ENCODE measurements at places on chromosomes 7 and 10.

GRCh38 chr10:51083356-51083853 lies 9.1 kb downstream of the PRKG1 start:
- DNase-seq: no peak

DNA sequence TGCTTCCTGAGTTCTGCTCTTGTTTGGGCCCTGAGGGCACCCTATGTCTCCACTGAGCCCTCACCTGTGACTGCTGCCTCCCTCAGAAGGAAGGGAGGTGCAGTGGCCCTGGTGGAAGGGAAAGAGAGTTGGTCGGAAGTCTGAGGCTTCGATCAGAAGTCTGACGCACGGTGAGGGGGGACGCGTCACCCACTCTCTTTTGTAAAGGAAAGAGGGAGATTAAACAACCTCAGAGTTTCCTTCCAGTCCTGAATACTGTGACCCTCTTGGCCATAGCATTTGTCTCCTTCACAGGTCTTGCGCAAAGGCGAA lies 31.4 kb upstream of the TRIM8 start:
- DNase-seq: no peak

- no peak for DNase-seq
Observed at GRCh38 chr7:27955596-27955995, 215.6 kb downstream of the TAX1BP1 start.

DNA sequence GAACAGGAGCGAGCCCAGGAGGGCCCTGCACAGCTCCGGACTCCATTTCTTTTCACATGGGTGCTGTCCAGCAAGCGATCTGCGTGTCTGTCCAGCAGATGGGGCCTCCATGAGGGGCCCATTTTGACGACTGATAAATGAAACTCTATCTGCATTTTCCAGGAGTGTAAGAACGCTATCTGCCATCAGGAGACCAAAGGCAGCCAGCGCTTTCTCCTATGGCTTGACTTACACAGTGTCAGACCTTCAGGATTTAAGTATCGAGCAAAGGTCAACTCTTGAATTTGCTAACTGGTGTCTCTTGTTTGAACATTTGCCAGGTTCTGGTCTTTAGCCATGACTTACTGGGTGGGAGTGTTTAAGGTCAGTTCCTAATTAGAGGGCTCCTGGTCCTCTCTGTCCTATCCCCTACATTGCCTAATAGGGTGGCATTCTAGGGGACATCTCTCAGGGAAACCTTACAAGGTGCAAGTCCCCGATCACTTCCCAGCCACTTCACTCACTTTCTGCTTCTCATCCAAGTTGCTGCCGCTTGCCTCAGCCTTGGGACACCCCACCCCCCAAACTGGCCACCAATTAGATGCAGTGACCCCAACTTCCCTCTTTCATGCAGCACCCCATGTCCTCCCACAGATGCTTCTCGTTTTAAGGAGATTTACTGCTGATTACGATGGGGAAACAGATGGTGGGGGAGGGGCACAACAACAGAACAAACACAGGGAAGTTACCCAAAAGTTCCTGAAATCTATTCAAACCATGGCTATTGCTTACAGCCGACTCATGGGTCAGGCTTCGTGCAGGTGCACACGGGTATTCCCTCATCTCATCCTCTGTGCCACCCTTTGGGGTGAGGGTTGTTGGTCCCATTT lies 20.0 kb downstream of the VSIR start:
- DNase-seq: no peak

DNA sequence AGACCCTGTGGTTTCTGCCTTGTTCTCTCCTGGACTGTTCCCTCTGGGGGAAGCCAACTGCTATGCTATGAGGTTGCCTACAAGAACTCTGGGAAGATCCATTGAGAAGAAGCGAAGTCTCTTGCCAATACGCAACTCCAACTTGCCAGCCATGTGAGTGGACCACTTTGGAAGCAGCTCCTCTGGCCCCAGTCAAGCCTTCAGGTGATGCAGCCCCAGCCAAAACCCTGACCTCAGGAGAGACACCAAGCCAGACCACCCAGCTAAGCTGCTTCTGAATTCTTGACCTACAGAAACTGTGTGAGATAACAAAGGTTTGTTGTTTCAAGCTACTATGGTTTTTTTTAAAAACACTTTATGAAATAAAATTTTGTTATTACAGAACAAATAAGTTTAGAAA lies 20.2 kb upstream of the MYL7 start:
- no peak for DNase-seq

DNA sequence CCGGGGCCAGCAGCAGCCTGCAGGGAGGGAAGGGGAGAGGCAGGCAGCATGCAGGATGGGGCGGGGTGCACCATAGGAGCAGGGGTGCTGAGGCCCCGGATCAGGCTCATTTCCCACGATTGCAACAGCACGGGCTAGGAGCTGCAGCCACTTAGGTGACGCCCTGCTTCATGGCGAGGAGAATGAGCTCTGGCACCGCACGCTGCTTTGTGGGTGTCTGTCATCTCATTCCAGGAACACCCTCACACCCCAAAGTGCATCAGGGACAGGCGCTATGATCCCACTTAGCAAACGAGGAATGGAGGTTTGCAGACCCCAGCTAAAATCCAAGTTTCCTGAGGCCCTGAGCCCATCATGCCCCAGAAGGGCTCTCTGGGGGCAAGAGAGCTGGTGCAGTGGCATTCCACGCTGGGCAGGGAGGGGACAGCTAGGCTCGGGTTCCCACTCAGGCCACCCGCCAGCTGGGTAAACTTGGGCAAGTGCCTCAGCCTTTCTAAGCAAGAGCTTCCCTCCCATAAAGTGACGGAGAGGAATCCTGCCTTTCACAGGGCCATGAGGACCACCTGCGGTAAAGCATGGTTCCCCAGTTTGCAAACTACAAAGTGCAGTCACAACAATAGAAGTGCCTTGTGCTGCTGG lies 9.3 kb downstream of the KCNH2 start:
- DNase-seq: no peak

DNA sequence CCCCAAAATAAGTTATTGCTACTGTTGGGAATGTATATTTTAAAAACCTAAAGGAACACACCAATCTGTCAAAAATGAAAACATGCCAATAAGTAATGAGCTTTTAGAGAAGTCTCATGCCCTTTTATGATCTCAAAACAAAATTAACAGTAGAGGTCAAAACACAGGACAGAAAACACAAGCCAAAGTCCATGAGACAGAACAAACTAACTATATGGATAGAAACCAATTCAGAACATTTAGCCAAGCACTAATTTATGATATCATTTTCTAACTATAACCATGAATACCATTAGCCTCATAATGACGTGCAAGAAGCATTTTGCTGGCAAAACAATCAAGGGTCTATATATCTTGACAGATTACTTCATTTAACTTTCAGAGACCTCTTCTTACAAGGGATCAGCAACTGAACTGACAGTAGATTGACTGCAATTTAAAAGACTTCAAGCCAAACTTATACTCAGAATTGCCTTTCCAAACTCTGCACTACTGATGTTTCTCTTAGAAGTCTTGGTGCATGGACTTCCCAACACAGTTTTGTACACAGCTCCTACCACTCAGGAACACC lies 200.9 kb downstream of the DOCK4 start:
- no peak for DNase-seq

DNA sequence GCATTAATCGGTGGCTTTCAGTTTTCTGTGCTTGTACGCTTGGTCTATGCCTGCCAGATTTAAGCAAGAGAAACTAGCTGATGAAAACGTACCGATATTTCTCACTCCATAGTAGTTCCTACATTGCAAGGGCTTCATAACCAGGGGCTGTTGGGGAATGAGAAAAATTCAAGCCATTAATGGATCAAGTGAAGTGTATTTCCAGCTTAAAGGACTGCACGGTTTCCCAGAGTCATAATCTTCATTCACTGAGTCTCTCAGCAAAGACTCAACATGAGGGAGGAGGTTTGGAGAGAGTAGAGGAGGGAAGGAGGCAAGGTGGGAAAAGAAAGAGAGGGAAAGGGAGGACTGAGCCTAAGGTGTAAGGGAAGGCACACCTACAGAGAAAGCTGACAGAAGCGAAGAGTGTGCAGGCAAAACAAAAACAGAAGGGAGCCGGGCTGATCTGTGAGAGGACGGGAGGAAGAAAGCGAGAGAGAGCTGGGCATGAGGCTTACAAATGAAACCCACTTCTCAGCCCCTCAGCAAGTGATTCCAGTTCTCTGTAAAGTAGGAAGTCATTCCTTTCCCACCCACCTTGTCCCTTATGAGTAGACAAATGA lies 625 bp downstream of the GIMAP2 start:
- DNase-seq: no peak

- no peak for DNase-seq
Observed at GRCh38 chr7:26052706-26053105, 99.3 kb upstream of the NFE2L3 start.

DNA sequence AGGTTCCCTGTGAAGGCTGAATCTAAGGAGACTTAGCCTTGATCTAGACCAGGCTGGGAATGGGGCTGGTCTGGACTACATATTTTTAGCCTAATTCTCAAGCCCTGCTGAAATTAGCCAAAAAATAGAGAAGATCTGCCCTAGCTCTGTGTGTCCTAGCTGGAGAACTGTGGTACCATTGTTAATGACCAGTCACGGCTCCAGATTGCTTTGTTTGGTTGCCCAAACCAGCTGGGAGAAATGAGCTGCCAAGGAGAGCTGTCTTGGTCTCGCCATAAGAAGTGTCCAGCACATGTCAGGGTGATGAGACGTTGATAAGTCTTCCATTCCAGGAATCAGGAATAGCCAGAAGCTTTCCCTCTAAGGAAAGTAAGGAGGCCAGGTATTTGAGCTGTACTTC lies 20.7 kb downstream of the GBX1 start:
- no peak for DNase-seq

DNA sequence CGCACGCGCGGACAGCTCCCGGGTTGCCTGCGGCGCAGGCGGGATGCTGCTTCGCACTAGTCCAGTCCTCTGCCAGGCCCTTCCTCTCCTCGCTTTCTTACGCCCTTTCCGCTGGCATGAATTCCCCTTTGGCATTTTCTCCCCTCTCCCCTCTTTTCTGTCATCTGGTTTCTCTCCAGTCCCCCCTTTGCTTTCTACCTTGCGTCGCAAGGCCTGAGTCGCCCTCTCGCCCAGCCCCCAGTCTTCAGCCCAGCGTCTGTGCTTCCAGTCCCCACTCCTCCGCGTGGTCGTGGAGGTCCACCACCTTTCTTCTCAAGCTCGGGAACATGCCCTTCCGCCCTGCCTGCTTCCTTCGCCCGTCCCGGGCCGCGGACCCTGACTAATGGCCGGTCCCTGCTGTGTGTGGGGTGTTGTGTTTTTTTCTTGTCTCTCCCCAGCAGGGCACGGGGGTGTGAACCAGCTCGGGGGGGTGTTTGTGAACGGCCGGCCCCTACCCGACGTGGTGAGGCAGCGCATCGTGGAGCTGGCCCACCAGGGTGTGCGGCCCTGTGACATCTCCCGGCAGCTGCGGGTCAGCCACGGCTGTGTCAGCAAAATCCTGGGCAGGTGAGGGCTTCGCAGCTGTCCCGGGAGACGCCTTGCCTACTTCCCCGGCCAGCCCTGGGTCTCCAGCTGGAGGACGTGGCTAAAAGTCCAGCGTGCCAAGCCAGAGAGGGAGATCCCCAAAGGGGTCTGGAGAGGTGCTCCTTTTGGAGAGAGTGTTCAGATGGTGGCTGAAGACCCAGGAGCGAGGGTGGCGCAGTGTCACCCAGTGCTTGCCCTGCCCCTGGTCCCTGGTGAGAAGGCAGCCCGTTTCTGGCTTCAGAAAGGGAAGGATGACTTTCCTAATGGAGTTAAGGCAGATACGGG lies 4.2 kb downstream of the PAX2 start:
- DNase-seq: no peak

- no peak for DNase-seq
Observed at GRCh38 chr10:117543225-117544003, 868 bp downstream of the EMX2 start.

DNA sequence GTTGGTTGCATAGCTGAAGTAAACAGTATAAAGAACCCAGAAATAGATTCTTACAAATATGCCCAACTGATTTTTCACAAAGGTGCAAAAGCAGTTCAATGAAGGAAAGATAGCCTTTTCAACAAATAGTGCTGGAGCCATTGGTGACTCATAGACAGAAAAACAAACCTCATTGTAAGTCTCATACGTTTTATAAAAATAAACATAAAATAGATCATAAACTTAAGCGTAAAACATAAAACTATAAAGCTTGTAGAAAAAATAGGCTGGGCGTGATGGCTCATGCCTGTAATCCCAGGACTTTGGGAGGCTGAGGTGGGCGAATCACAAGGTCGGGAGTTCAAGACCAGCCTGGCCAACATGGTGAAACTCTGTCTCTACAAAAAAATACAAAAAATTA lies 318.8 kb upstream of the IGFBP3 start:
- no peak for DNase-seq

GRCh38 chr10:9712393-9712792 lies 1305.3 kb upstream of the CELF2 start:
- no peak for DNase-seq

DNA sequence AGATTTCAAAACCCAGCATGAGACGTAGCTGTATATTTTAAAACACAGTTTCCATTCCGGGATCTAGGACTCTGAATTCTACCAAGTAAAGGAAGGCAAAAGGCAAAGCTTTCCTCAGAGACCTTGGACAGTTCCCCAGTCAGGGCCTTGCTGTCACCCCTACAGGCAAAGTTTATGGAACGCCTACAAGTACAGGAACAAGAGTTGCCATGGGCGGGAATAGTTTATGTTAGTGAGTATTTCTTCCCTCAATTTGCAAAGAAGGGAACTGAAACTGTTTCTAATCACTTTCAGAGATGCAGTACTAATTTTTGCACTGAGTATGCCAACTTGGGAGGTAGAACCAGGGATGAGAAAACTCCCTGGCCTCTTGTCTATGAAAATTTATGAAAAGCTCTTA lies 68.2 kb upstream of the LRGUK start:
- no peak for DNase-seq

GRCh38 chr7:151381348-151382078 lies 28.3 kb downstream of the WDR86 start:
- peak; percentile 11 for DNase-seq

DNA sequence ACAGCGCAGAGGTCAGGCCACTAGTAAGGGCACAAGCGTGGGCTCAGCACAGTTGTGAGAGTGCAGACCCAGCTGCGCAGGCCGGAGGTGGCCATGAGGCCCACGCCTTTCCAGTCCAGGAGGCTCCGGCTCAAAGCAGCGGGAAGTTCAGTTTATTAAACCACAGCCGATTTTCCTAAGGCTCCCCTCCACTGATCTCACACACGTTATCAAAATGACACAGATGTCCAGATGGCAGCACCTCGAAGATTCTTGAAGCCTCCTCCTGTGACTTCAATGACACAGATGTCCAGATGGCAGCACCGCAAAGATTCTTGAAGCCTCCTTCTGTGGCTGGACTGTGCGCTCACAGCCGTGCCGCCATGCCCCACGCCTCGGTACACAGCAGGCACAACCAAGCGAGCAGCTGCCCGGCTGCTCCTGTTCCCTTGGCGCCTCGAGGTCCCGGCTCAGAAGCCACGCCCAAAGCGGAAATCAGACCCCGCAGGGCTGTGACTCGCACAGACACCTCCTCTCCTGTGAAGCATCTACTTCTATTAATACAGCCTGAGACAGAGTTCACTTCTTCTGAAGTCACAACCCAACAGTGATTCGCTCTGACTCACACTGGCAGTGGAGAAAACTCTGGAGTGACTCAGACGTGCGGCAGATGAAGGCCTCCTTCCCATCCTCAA lies 122.7 kb downstream of the MAD1L1 start:
- DNase-seq: peak; percentile 13

GRCh38 chr7:12638851-12639456 lies 48.5 kb upstream of the ARL4A start:
- no peak for DNase-seq

- no peak for DNase-seq
Observed at GRCh38 chr7:11120068-11120664, 146.5 kb downstream of the PHF14 start.

Measured in stimulated activated CD8-positive, alpha-beta memory T cell treated with anti-CD3 and anti-CD28 coated beads, Interleukin-4, amount 100 ng/mL, for 4 hours (primary cell).